Daoy (cell line): ENCODE measurements at places on chromosomes 13 and 19. TPM values are rescaled to one million over a fixed set of nuclear protein-coding genes. Genes with fewer than 3 reads are reported as not detected.

- DNase-seq: no peak
Observed at GRCh38 chr13:28031896-28032288, 43.4 kb upstream of the URAD start.

DNA sequence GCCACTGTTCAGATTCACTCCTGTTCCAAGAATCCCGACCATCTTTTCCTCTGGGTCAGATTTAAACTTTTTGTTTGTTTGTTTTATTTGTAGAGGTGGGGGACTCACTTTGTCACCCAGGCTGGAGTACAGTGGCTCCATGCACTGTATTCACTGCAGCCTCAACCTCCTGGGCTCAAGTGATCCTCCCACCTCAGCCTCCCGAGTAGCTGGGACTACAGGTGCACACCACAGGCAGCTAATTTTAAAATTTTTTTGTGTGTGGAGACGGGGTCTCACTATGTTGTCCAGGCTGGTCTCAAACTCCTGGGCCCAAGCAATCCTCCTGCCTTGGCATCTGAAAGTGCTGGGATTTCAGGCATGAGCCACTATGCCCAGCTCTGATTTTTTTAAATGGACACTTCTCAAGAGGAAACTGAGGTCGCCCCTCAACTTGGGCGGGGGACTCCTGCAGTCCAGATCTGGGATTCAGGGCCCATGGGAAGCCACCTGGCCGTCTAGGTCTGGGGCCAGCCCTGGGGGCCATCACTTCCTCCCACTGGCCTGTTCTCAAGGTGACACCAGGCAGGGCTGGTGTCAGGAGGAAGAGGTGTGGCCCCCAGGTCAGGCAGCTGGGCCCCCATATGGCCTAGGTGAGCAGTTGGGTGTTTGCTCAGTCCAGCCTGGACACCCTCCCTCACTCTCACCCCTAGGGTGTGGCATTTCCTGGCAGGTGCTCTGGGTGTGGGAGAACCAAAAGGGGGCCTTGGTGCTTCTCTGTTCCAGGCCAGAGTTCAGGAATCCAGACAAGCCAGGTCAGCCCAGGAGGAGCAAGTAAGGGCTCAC is 1.3 kb downstream of the B3GNT3 start:
- no peak for DNase-seq

- DNase-seq: no peak
Observed at GRCh38 chr19:34224996-34225658, 29.2 kb upstream of the GARRE1 start.

- DNase-seq: no peak
Observed at GRCh38 chr13:113527272-113527958, 36.9 kb upstream of the DCUN1D2 start.

RINL gene
- 2.8 and 2.9 TPM in 2 replicates for total RNA-seq
